Caki2 (cell line): ENCODE measurements at places on chromosomes 13 and 19. TPM values are rescaled to one million over a fixed set of nuclear protein-coding genes. Genes with fewer than 3 reads are reported as not detected.

DNA sequence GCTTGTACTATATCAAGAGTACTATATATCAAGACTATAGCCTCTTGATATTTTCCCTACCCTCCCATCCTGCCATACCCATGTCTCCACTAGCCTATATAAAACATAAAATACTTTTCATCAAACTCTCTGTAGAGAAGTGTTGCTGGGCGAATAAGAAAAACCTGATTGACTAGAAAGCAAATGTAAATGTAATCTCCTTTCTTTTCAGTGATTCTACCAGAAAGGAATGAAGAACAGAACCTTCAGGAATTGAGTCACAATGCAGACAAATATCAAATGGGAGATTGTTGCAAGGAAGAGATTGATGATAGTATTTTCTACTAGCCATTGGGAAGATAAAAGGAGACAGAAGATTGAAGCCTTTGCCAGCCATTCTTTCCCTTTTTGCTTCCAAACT, 89.2 kb downstream of the KCNRG start:
- DNase-seq, result no peak

GRCh38 chr19:10431254-10431942, 11.1 kb downstream of the PDE4A start:
- no peak for DNase-seq

Gene SNAPC2
- total RNA-seq, result 18.8 and 19.2 TPM in 2 replicates

DNA sequence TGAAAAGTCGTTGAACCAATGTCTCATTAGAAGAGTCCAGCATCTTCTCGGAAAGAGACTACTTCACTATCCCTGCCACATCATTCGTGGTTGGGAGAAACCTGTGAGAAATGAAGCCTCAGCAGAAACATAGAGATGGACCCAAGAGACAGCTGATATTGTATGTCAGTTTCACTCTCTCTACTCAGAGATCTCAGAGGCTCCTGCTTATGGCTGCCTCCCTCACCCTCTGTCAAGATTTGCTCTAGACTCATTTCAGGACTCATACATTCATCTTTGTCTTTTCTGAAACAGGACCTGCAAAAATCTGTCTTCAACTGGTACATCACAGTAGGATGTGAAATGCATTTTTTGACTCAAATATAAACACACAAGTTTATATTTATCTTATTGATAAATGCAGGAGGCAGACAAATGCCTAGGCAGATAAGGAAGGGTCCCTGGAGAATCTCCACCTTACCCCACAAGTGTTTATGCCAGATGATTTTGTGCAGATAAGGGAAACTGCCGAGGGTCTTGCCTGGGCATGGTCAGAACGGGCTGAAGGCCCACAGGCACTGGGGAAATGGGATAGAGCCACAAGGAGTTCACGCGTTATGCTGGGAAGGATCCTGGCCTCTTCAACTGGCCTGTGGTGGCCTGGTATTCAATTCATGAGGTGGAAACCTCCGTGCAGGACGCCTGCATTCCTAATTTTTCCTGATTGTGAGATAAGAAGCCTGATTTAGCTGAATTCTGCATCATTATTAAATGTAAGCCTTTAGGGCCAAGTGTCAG, 1834.0 kb upstream of the PCDH20 start:
- no peak for DNase-seq

DNA sequence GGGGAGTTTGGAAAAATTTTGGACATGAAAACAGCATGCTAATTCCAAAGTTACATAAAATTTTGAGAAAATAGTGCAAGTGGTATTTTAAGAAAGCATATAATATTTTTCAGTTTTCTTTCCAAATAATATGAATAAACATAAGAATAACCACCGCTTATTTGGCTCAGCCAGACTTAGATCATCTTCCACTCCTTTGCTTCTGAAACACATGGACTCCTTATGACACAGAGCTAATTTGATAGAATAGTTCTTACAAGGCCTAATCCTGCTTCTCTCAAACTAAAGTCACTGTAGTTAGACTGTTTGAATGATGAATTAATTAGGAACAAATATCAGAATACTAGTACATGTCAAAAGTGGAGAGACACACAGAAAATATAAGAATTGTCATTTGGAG, 165.5 kb downstream of the POSTN start:
- DNase-seq, result no peak

DNA sequence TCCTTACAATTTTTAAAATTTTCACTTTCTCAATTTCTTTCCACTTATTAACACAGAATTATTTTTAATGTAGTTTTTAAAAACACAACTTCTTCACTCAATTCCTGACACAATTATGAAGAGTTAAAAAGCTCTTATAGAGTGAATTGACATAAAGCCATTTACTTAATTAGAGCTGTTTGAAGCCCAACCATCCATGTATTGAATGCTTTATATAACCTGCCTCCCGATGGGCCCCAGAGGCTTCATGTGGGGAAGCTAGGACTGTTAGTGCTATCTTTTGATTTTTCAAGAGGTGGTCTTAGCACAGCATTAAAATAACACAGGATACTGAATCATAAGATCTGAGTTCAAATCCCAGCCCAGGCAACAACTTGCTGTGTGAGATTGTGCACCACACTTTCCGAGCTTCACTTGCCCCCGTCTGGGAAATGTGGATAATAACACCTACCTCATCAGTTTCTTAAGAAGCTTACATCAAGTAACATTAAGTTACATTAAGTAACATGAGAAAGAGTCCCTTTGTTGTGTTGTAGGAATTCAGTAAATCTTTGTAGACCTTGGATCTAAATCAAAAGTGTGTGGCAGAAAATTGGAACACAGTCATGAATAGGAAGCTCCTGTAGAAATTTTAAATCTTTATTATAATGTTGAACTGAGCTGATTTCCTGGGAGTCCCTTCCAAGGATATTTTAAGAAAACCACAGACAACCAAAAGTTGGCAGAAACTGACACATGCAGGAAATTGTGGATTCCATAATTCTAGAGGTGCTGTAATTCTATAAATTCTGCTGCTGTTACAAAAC, 5.5 kb upstream of the ENOX1 start:
- DNase-seq, result no peak

DNA sequence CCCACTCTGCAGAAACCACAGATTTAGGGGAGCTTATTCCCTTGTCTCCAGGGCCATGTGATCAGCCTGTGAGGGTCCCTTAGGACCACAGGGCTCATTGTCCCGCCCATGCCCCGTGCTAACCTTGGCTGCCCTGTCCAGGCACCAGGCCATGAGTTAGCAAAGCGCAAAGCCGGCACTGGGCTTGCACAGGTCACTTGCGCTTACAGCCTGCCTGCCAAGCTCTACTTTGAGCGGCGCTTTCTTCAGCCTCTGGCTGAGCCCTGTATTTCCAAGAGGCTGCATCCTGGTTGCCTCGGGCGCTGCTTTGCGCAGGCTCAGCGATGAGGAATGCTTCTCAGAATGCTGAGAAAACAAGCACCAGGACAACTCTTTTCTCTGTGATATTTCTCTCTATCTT, 188.0 kb downstream of the TDRD3 start:
- no peak for DNase-seq

GRCh38 chr13:53781941-53782340, 753.3 kb downstream of the OLFM4 start:
- no peak for DNase-seq

DNA sequence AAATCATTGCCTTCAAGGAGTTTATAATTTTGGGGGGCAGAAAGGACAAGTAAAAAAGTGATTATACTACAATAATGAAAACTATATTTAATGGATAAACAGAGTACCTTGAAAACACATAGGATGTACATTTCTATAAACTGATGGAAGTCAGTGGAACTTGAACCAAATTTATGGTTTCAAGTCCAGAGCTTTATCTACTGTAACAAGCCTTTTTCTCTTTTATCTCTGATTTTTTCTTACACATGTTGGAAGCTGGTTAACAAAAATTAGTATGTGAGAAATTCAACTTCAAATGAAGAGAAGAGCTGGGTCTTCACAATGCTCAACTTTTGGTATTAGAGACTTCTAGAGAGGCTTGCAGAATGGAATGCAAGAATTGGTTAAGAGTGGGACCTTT, 393.6 kb downstream of the LMO7 start:
- DNase-seq, result no peak

DNA sequence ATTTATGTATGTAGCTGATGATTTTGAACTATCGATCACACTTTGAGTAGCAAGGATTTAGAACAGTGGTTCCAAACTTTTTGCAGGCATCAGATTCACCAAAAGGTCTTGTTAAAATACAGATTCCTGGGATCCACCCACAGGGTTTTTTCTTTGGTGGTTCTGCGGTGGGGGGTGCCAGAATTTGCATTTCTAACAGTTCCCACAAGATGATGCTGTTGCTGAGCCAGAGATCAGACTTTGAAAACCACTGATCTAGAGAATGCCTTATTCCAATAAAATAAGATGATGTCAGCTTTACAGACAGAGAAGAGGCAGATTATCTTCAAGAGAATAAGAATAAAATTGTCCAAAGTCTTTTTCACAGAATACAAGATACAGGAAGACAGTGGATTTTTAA, 80.9 kb upstream of the SHISA2 start:
- DNase-seq, result no peak

GRCh38 chr19:1725100-1726064, 27.9 kb upstream of the ONECUT3 start:
- DNase-seq, result peak; percentile 30

GRCh38 chr19:58366585-58367430, 4.3 kb upstream of the ZNF497 start:
- no peak for DNase-seq

Gene ZNF576
- 43.9 and 55.1 TPM in 2 replicates for total RNA-seq

- peak; percentile 76 for DNase-seq
Measured at GRCh38 chr13:52850396-52851136, 2.1 kb upstream of the PCDH8 start.

Gene SIAH3
- total RNA-seq, result not detected in 2 replicates

- DNase-seq, result peak; percentile 91
Measured at GRCh38 chr19:40445780-40446262, 1.7 kb upstream of the SERTAD3 start.

Gene CYP4F8
- 0.24 TPM in 1 of 2 replicates, not detected in the other for total RNA-seq

GRCh38 chr13:20682061-20682460, 21.4 kb upstream of the IL17D start:
- DNase-seq, result no peak

Gene GPC6
- total RNA-seq, result 6.5 and 6.7 TPM in 2 replicates

GRCh38 chr13:112442483-112443090, 66.4 kb downstream of the SPACA7 start:
- no peak for DNase-seq

GRCh38 chr13:78410164-78410563, 193.2 kb downstream of the POU4F1 start:
- no peak for DNase-seq

DNA sequence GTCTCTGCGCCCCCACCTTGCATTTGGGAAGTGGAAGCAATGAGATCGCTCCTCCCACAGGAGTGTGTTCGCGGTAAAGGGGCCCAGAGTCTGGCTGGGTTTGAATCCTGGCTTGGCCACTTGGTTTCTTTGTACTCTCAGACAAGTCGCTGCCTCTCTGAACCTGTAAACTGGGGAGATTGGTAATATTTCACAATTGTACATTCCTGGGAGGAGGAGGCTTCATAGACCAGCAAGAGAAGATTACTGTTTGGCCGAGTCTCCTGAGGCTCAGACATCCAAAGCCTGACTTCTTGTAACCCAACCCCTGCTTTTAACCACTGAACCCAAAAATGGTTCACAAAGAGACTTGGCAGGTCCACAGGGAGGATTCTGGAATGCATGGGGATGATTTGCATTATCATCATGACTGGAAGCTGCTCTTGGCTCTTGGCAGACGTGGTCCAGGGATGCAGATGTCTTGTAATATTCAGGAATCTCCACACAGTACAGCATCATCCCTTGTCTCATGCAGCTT, 13.6 kb upstream of the STRN4 start:
- DNase-seq, result peak; percentile 47

- no peak for DNase-seq
Measured at GRCh38 chr13:24033527-24034302, 126.8 kb upstream of the SPATA13 start.

- no peak for DNase-seq
Measured at GRCh38 chr13:36804588-36804987, 14.4 kb upstream of the RFXAP start.

Gene SMIM44
- not detected in 2 replicates for total RNA-seq

- no peak for DNase-seq
Measured at GRCh38 chr19:40590464-40591265, 10.5 kb upstream of the LTBP4 start.

DNA sequence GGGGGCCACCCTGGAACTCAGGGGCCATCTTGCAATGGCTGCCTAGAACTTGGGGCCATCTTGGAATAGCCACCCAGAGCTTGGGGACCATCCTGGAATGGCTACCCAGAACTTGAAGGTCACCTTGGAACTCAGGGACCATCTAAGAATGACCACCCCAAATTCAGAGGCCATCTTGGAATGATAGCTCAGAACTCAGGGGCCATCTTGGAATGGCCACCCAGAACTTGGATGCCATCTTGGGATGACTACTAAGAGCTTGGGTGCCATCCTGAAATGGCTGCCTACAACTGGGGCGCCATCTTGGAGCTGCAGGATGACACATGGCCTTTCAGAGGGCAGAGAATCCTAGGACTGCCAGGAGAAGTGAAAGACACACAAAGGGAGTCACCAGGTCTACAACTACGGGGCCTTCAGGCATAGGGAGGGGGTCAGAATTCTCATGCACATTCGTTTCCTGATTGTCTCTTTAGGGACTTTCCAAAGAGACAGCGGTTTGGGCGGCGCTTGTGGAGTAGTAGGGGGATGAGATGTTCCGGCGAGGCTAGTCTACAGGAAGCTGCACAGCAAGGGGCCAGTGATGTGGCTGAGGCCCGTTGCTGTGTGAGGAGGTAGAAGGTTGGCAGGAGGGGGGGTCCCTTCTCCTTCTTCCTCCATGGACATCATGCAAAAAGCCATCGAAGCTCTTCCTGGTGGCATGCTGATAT, 125.0 kb downstream of the IER2 start:
- DNase-seq, result no peak

- DNase-seq, result no peak
Measured at GRCh38 chr13:51243832-51244231, 21.6 kb downstream of the FAM124A start.

GRCh38 chr19:30873003-30873402, 476.2 kb downstream of the TSHZ3 start:
- DNase-seq, result no peak

GRCh38 chr13:84413016-84413415, 530.7 kb upstream of the SLITRK1 start:
- DNase-seq, result no peak

GRCh38 chr19:32809254-32809653, 60.3 kb downstream of the SLC7A9 start:
- no peak for DNase-seq

Gene DCLK1
- total RNA-seq, result 3.4 and 3.7 TPM in 2 replicates

- DNase-seq, result no peak
Measured at GRCh38 chr19:54136086-54136863, 1.3 kb upstream of the CNOT3 start.

- DNase-seq, result peak; percentile 87
Measured at GRCh38 chr19:27971071-27971470, 1241.9 kb downstream of the UQCRFS1 start.
